ENCODE measurements at places on chromosomes 11 and 22. TPM values are rescaled to one million over a fixed set of nuclear protein-coding genes. Genes with fewer than 3 reads are reported as not detected.

FAM227A gene
- 1.9 TPM for total RNA-seq

PNPLA5 gene
- total RNA-seq = not detected

MAPK8IP2 gene
- total RNA-seq = 0.58 TPM

SCGB2A2 gene
- total RNA-seq = not detected

JHY gene
- 4.4 TPM for total RNA-seq

TRIM66 gene
- total RNA-seq = 4.0 TPM

B3GAT1 gene
- total RNA-seq = not detected

CD6 gene
- total RNA-seq = 1.6 TPM

KCNK4 gene
- not detected for total RNA-seq

UPK3A gene
- not detected for total RNA-seq

DNA sequence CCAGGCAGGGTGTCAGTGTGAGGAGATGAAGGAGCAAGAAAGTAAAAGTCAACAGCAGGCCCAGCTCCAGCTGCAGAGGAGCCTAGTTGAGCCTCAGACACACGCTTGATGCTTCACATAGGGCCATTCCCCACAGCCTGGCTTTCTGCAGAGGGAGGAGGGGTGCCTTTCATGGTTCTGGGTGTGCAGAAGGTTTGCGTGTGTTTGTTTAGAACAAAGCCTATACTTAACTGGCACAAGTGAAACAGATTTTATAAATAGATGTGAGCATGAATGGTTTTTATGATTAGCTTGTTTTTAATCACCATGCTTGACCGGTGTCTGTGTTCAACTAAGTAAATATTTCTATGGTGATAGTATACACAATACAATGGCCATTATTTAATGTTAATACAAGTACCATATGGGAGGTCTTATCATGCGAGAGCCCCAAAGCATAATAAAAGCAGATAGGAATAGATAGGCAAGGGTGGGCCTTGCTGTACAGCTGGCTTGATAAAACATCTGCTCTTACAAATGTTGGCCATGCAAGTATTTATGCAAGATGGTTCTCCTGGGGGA is 290.2 kb downstream of the ETS1 start:
- DNase-seq = no peak

- DNase-seq = no peak
Observed at GRCh38 chr11:43404406-43404805, 45.7 kb downstream of the TTC17 start.

GRCh38 chr22:29477723-29478318 is 2.2 kb upstream of the NEFH start:
- DNase-seq = no peak

- no peak for DNase-seq
Observed at GRCh38 chr22:43628250-43628649, 183.9 kb downstream of the EFCAB6 start.

GRCh38 chr22:37213941-37214730 is 1.9 kb upstream of the SSTR3 start:
- DNase-seq = no peak

DNA sequence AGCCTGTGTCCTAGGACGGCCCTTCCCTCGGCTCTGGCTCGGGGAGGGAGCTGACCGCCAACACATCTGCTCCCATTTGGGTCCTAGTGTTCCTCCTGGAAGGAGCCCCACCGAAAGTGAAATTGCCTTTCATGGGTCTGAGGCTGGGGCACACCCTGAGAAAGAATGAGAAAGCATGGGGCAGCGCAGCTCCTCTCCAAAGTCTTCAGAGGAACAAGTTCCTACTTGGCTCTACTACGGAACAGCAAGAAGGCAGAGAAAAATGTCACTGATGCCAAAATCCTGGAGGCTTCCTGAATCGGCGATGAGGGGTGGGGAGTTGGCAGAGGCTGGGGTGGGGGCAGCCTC is 41.5 kb upstream of the MYEOV start:
- no peak for DNase-seq

DNA sequence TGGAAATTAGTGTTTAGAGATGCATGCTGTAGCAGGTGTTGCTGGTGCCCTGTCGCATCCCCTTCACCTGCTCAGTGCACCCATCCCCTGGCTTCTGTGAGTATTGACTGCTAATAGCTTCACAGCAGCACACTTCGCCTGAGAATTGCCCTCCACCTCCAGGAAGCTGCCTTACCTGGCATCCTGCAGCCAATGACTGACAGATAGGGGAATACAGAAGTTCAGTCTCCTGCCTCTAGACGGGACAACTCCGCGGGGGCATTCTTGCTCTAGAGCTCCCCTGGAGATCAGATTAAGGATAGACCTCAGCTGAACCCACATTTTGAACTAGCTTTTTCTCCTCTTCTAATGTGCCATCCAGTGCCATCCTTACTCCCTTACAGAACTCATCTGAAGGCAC is 9.3 kb upstream of the CD3E start:
- no peak for DNase-seq

- no peak for DNase-seq
Observed at GRCh38 chr11:85724748-85725465, 38.9 kb upstream of the CCDC89 start.

- no peak for DNase-seq
Observed at GRCh38 chr22:32905400-32905799, 103.9 kb downstream of the TIMP3 start.

- no peak for DNase-seq
Observed at GRCh38 chr22:30276039-30276438, 9.4 kb upstream of the OSM start.

- no peak for DNase-seq
Observed at GRCh38 chr11:36460220-36460619, 49.9 kb downstream of the TRAF6 start.

- no peak for DNase-seq
Observed at GRCh38 chr22:28175730-28176492, 256.9 kb upstream of the PITPNB start.

- DNase-seq = no peak
Observed at GRCh38 chr11:70494559-70495350, 96.4 kb downstream of the CTTN start.

GRCh38 chr11:94303966-94304958 is at the start of gene IZUMO1R:
TSS of gene IZUMO1R (plus strand) at chr11:94304580. CDS start at chr11:94305637, 1,057 bp downstream.
- DNase-seq = no peak

- DNase-seq = no peak
Observed at GRCh38 chr22:29313126-29313575, 2.3 kb downstream of the RASL10A start.

DNA sequence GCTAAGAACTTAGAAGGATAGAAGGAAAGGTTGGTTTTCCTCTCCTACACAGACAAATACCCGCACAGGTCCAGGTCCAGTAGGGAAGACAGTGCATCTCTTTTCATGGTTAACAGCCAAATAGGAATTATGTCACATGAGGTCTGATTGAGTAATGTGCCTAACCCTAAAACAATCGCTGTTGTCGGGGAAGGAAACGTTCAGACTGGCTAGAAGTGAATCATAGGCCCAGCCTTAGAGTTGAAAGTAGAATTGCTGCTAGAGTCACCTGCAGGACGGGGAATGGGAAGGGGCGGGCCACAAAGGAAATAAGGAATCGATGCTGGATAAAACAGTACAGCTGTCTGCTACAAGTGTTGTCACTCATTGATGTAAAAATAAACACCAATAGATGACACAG is 12.4 kb upstream of the HTATIP2 start:
- no peak for DNase-seq

GRCh38 chr11:117752071-117752470 is 44.9 kb downstream of the DSCAML1 start:
- no peak for DNase-seq

- no peak for DNase-seq
Observed at GRCh38 chr22:33925194-33925593, 4.9 kb upstream of the LARGE1 start.

GRCh38 chr11:64285885-64286800 is 495 bp downstream of the GPR137 start:
- no peak for DNase-seq

DNA sequence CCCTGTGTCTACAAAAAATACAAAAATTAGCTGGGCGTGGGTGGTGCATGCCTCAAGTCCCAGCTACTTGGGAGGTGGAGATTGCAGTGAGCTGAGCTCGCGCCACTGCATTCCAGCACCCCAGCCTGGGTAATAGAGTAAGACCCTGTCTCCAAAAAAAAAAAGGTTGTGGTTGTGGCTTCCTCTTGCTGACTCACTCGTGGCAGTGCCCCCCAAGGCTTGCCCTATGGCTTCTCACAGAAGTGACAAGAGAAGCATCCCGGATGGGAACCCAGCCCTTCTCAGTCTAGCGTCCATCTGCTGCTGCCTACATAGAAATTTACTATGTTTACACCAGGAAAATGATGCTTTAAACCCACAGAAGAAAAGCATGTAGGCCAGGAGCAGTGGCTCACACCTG is 68.5 kb upstream of the PITPNB start:
- no peak for DNase-seq

- DNase-seq = no peak
Observed at GRCh38 chr22:45441138-45441537, 27.6 kb downstream of the RIBC2 start.

DNA sequence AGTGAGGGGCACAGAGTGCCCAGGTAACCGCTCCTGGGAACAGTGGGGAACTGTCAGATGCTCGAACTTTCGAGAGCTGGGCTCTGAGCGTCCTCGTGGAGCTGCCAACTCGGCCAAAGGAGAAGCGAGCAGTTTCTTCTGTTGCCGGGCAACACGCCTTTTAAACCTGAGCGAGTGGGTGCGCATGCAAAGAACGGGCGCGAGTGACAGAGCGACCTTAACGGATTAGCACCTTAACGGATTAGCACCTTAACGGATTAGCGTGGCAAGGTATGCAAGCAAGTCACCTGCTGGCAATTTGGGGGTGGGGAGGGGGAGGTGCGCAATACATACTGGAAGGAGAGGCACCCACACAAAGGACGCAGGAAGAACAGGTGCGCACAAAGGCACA is 61.8 kb upstream of the PRODH start:
- DNase-seq = no peak

DNA sequence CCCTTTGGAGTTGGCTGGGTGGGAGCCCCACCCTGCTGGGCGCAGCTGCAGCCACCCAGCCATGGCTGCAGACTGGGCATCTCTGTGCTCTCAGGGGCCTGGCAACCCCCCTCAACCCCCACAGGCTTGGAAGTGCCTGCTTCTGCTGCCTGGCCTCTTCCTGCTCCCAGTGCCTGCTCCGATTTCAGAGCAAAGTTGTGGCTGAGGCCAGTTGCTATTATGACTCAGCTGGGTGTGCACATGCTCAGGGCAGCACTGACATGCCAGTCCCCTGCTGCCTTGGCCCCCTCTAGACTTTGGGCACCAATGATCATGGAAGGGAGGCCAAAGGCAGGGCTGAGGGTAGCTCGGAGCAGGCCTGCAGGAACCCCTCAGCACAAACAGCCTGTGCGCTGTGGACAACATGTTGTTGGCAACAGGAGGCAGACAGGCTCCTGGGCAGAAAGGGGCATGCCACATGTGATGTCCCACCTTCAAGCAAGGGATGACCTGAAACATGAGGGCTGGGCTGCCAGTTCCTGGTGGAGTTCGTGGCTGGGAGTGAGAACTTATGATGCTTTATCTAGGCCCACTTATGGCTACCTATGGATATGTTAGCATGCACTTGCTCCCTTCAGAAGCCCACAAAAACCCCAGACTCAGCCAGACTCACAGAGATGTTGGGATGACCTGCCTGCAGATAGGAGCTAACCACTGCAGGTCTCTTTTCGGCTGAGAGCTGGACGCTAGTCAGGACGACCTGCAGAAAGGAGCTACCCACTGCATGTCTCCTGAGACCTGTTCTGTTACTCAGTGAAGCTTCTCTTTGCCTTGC is 96.4 kb upstream of the AMOTL1 start:
- no peak for DNase-seq

- DNase-seq = no peak
Observed at GRCh38 chr22:43277987-43278601, 65.1 kb downstream of the SCUBE1 start.

DNA sequence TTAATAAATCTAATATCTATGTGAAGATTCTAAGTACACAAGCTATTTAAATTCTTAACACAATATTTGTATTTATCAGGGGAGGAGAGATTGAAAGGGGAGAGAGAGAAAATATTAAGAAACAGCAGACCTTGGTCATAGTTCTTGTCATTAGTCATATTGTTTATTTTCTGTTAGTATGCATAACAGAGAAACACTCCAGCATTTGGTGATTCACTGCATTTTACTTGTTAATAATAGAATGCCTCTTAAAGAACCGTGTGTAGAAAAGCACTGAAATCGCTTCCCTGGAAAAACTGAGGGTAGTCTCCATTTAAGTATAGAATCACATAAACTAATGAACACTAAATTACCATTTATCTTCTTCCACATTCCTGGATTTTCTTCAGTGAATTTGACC is 122.7 kb upstream of the TRPC6 start:
- no peak for DNase-seq

DNA sequence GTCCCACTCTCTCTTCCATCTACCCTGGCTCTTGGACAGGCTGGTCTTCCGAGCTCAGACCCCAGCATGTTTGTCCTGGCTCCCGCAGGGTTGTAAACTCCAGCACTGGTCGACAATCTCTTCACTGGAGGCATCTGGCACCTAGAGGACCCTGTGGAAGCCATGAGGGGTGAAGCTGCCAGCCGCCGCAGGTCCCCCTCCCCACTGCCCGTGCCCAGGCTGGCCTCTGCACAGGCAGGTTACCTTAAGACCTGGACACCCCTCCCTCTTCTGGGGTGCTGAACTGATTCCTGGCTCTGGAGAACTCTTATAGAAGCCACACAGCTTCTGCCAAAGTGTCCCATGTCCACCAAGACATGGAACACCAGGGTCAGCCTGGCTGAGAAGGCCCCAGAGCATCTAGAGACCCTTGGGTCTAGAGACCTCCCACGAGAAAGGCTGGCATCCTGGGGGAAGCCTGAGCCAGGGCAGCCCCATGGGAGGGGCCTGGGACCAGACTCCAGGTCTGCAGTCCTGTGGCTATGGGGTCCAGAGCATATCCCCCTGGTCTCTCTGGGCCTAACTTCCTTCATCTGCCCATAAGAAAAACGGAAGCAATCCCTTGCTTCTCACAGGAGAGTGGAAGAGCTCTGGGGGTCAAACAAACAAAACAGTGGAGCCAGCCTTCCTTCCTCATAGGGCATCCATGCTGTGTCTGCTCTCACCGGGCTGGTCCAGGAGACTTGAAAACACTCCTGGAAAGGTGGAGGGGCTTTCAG is 30.6 kb downstream of the LMO1 start:
- no peak for DNase-seq

- DNase-seq = no peak
Observed at GRCh38 chr11:68007498-68008380, 2.4 kb upstream of the ALDH3B1 start.

GRCh38 chr11:64643256-64643881 is 52.3 kb downstream of the SLC22A12 start:
- no peak for DNase-seq

- DNase-seq = no peak
Observed at GRCh38 chr11:61266602-61267001, 25.6 kb downstream of the PGA5 start.

- no peak for DNase-seq
Observed at GRCh38 chr11:17423533-17424310, 35.3 kb upstream of the KCNJ11 start.
